ENCODE measurements at places on chromosomes 12 and 14.

- DNase-seq = no peak
Measured at GRCh38 chr12:46847001-46847400, 21.2 kb upstream of the SLC38A4 start.

DNA sequence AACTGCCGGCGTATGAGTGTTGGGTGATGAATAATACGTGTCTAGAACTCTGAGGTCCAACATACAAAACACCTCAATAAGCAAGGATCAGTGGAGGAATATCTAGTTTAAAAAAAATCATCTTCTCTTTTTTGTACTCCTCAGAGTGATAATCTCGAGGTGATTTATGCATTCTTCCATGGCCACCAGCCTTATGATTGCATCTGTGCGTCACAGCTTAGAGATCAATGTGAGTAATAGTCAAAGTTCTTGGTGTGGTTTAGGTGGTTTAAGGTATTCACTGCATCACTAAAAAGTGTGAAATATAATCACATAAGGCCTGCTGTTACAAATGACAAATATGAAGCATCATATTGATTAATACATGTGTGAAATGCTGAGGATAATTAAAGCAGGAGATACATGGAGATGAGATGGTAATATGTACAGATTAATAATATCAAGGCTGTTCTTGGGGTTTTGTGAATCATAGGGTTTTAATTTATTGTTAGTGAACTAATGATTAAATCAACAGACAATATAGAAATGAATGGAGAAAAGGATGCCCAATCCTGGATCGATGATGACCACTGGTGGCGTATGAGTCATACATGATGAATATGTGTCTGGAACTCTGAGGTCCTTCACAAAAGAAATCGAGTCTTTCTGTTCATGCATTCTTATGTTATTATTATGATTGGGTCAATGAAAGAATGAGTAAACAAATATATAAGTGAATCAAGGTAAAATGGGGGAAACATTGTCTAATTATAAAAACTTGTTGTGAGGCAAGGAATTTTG is 68.8 kb upstream of the RTL1 start:
- no peak for DNase-seq

GRCh38 chr14:35986219-35986573 is 160.1 kb downstream of the BRMS1L start:
- no peak for DNase-seq

GRCh38 chr14:36665887-36666415 is 4.3 kb downstream of the PAX9 start:
- no peak for DNase-seq

GRCh38 chr14:65352964-65353530 is 59.5 kb upstream of the FUT8 start:
- DNase-seq = no peak

DNA sequence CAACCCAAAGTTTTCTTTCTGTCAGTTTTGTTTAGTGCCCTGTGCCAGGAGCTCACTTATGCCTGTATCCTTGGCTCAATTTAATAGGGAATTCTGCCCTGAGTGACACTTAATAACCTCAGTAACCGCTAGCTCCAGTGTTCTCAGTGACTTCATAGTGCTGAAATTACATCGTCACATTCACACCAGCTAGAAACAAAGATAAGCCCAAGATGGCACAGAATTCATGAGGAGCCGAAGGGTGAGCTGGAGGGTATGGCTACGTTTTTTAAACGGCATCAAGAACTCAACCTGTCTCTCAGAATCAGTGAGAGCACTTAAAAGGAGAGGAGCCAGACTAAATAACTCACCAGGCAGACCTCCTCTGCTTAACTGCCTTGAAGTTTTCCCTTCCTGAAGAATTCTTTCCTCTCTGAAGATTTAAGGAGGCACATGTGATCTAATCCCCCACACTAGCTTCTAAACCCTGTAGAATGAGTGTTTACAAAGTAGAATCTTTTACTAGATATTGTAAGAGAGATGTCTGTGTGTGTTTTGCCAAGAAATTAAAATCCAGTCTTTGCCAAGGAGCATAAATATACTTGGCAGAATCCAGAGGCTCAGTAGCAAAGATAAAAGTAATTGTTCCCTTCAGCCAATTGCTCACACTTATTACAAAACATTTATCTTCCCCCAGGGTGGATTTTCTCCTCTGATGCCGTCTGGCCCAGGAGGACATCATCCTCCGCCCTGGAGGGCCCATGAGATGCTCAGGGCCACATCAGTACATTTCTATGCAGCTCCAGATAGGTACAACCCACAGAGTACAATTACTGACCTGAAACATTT is 37.3 kb downstream of the PTGER2 start:
- no peak for DNase-seq

All from activated CD8-positive, alpha-beta memory T cell treated with anti-CD3 and anti-CD28 coated beads for 24 hours (primary cell).